Activated naive CD4-positive, alpha-beta T cell (primary cell): ENCODE measurements at places on chromosomes 4 and X.

- no peak for DNase-seq
Observed at GRCh38 chrX:153304988-153305736, 16.4 kb downstream of the PNMA6F start.

DNA sequence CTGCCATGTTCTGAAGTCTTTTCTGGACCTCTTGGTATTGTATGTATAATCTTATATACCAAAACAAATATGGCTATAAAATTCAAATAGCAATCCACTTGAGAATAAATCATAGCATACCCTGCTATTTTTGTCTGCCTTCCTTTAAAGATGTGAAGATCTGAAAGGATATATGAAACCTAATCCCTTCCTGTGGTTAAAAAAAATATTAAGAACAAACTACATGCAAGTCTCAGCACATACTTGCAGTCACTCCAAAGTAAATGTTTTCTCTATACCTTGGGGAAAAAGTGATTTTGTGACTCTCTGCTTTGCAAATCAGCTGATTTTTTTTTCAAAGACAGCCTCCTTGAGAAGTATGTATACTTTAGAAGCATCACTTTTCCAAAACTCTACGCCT lies 322.9 kb downstream of the ANKRD50 start:
- DNase-seq: no peak

DNA sequence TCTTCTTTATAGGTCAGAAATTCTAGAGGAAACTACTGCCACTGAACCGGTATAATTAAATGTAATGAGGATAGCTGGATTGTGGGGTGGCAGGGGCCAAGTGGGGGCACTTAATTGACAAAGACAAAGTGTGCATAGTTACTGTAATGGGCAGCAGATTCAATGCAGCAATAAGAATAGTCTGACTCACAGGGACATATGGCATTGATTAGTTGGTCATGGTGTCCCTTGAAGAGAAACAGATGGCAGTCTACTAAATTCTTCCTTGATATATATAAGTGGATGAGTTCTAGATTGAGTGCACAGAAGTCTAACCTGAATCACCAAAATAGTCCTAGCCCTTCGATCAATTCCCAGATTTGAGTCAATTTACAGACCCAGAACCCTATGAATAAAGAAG lies 31.6 kb downstream of the ETDC start:
- no peak for DNase-seq

- DNase-seq: no peak
Observed at GRCh38 chr4:145730026-145730425, 50.1 kb downstream of the C4orf51 start.

- DNase-seq: no peak
Observed at GRCh38 chr4:38768968-38769394, 13.8 kb downstream of the TLR10 start.

DNA sequence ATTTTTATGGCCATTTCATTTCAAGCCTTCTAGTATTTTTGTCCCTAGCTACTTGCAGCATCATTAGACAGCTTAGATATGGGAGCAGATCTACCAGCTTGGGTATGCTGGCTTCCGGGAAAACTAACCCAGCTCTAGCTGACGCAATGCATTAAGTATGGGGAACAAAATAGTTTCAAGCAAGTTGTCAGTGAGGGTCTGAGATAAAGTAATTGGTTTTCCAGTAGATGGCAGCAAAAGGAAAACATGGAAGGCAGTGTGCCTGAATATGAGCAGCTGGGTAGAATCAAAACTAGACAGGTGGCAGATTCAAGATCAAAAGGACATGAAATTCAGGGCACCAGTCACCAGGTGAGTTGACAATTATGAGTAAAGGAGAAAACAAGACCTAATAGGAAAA lies 340.9 kb upstream of the CTSO start:
- DNase-seq: no peak

DNA sequence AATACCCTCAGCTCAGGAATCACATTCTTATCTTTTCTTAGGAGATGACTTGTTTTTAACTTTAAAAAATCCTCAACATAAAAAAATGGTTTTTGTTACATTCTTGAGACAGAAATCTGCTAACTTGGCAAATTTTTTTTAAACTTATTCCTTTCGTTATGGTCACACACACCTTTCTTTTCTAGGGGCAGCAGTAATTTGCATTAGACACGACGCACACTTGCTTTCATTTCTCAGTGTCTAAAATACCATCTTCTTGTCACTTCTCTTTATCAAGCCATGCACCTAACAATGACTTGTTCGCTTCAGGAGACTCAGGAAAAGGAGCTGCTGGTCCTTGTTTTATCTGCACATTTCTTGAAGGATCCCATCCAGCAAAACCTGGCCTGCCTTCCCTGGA lies 112.6 kb upstream of the TBL1X start:
- DNase-seq: no peak

DNA sequence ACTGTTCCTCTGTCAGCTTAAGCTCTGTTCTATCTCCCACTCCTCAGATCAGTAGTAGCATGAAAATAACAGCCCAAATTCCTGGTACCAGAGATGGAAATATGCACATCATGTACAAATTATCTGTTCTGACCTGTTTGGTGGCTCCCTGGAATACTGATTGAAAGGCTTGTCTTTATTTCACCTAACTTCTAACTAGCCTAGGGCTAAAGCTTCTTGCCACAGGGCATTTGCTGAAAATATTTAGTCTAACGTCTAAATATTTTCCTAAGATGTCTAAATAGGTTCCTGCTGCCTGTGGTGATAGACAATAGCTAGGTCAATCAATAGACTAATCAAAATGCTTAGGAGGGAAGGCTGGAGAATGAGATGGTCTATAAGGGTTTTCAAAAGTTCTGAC lies 12.9 kb upstream of the PRMT9 start:
- DNase-seq: no peak

GRCh38 chr4:113339430-113339813 lies 290.0 kb downstream of the ANK2 start:
- DNase-seq: no peak

DNA sequence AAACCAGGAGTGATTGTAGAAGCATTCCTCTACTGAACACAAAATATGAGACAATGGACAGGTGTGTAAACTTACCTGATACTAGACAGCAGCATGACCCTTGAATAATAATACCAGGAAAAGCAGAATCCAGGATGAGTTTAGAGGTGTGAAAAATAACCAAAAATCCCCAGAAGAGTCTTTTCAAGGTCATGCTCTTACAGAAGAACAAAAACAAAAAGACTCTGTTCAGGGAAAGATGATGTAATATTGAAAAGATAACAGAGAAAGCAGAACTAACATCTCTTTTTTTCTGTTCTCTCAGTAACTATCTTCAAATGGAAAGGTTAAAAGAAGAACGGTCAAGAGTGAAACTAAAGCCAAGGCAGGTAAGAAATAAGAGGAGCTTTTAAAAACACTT lies 14.0 kb upstream of the ARHGAP10 start:
- DNase-seq: no peak

DNA sequence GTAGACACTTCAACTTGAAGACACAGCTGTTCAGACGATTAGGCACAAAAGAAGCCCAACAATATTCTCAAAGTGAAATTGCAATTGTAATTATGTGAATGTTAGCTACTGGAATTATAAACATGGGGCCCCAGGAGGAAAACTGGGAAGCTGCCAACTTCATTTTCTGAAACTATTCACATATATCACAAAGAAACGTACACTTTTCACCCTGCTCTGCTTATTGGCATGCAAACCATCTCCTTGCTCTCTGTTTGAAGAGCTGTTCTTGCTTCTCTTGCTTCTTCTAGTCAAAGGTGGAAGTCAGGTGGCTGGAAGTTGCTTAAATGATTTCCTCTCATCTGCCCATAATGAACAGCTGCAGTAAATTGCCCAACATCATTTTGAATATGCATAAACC lies 320.1 kb downstream of the CFAP299 start:
- no peak for DNase-seq
